Activated T-cell treated with anti-CD3 and anti-CD28 coated beads, Interleukin-2, amount 50 U/mL, for 72 hours (primary cell): ENCODE measurements at places on chromosomes 6 and 20. TPM values are rescaled to one million over a fixed set of nuclear protein-coding genes. Genes with fewer than 3 reads are reported as not detected.

DNA sequence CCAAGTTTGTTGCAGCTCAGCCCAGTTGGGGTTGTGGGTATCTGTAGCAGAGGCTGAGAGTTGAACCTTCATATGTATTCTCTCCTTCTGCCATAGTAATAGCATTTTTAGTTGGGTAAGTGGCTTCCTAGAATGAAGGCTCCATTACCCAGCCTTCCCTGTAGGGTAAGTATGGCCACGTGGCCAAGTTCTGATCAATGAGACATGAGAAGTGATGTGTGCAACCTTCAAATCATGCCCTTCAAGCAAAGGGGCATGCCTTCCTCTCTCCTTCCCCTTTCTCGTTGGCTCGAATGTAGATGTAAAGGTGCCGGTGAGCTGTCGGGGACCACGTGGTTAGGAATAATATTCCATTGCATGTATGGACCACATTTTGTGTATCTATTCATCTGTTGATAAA, 12.7 kb upstream of the TRAF3IP2 start:
- no peak for DNase-seq

- DNase-seq: peak; percentile 17
These were observed 858 bp downstream of the RWDD1 start for GRCh38 chr6:116572162-116572561.

GRCh38 chr6:8229915-8230756, 127.8 kb upstream of the EEF1E1 start:
- DNase-seq: no peak

Gene SIRPD
- not detected for total RNA-seq

Gene C20orf141
- not detected for total RNA-seq

Gene TSBP1
- not detected for total RNA-seq

Gene RPS21
- 2,573 TPM for total RNA-seq

Gene MPC1
- 26.8 TPM for total RNA-seq
